ENCODE measurements at places on chromosomes 4 and X.

DNA sequence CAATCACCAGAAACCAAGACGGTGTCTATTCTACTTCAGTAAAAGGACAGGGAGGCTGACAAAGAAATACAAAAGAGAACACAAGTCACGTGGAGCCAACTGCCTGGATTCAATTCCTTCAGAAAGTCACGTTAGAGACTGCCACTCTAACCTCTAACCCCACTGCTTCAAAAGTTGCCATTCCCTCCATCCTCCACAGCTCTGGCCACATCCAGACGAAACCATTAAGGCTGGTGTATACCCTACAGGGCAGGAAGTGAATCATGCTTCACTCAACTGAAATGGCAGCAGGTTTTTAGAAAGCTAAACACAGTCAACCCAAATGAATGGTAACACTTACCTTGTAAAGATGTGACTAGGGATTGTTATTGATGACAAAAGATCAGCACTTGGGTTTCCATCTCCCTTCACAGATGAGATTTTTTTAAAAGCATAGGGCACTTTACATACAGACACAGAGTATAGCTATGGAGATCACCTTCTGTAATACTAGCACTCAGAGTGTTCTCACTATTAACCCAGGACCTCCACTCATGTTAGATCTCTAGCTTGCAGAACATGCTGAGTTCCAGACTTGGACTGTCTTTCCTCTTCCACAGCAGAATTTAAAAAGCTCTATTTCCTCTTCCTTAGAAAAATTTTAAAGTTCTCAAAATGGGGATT is 37.4 kb downstream of the MAML3 start:
- no peak for DNase-seq

GRCh38 chrX:11406109-11406765 is 113.0 kb downstream of the AMELX start:
- no peak for DNase-seq

DNA sequence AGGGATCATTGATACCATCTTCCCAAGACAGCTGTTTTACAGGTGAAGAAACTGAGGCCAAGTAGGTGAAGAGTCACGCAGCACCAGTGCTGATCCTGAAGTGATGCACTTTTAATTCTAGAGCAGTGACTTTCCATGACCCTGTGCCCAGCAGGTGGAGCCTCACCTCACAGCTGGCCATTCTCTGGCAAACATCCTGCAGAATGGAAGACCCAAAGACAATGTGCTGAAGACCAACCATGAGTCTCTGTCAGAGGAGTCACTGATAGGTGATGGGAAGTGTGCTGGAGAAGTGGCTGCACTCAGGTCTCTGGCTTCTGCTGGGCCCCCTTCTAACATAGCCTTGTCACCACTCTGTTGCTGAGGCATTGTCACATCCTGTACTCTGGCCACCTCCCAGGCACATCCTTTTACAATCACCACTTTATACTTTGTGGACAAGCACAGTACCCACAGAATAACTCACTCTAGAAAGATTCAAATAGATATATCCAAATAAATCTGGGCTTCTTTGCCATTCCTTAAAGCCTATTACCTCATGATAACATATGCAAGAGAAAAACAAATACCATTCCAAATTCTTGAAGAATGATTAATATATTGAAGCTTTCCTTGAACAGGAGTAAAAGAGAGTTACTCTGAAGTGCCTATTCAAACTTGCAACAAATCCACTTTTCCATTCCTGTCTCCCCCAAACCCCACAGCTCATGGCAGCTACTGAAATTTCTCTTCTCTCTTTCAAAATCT is 64.1 kb upstream of the SCOC start:
- no peak for DNase-seq

GRCh38 chrX:86507331-86507730 is 359.1 kb downstream of the DACH2 start:
- DNase-seq: no peak

DNA sequence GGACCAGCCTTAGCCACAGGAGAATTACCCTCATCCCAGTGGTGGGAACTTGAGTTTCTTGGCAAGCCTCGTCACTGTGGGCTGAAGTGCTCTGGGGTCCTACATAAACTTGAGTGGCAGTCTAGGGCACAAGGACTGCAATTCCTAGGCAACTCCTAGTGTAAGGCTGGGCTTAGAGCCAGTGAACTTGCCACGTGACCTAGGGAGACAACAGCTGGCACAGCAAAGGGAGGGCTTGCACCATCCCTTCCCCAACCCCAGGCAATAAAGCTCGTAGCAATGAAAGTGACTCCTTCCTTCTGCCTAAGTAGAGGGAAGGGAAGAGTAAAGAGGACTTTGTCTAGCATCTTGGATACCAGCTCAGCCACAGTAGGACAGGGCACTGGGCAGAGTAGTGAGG is 81.8 kb downstream of the TEX11 start:
- no peak for DNase-seq

GRCh38 chr4:33063241-33063640 is 2343.1 kb downstream of the PCDH7 start:
- DNase-seq: no peak

DNA sequence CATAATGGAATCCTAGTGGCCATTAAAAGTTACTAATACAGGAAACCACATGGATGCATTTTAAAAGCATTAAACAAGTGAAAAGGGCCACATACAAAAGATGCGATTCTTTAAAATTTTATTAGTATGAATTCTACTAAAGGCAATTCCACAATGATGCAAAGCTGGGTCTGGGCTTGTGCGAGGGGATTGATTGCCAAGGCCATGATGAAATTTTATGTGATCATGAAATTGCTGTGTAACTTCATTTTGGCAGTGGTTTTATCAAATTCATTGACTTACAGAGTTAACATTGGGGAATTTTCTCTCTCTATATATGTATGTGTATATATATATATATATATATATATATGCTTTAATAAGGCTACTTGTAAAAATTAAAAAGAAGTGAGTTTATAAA is 1142.5 kb upstream of the IGFBP7 start:
- no peak for DNase-seq

DNA sequence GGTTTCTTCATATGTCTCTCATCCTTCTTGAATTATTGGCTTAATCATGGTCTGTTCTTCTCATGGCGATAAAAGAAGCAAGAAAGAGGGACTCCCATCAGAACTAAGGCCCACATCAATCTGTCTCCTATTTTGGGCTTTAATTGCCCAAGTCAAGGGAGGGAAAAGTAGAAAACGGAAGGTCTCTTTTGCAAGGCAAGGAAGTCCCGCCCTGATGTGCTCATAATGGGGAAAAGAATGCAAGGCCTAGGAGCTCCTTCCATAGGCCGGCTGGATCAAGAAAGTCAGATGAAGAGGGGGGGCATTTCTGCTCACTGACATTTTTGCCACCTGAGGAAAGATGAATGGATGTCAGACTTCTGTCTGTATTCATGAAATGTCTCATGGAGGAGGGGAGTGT is 127.7 kb upstream of the RPS6KA3 start:
- DNase-seq: no peak

DNA sequence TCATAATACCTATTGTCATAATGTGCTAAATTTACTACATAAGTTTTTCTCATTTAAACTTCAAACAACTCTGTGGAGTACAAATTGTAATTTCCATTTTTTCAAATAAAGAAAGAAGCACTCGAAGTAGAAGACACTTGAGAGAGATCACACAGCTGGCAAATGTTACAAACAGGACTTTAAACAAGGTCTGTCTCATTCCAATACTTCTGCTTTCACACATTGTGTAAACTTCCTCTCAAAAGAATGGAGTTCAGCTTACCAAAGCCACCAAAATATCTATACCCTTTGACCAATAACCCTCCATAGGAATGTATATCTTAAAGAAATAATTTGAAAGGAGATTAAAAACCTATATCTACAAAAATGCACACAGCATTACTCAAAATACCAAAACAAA is 88.3 kb downstream of the OPHN1 start:
- DNase-seq: no peak

DNA sequence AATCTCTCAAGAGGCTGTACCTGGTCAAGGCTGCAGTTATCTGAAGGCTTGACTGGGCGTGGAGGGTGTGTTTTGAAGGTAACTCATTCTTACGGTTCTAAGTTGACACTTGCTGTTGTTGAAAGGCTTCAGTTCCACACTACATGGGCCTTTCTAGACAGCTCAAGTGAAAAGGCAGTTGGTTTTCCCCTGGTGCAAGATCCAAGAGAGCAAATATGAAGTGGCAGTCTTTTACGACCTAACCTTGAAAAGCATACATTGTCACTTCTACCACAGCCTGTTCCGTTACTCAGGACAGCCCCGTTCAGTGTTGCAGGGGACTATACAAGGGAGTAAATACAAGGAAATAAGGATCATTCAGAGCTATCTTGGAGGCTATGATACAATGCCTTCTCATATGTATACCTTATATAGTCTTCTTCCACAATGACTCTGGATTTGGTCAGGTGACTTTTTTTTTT is 46.2 kb downstream of the PDS5A start:
- DNase-seq: peak; percentile 23

GRCh38 chrX:11311706-11312105 is 18.5 kb downstream of the AMELX start:
- DNase-seq: no peak

GRCh38 chr4:129747756-129748155 is 651.8 kb downstream of the C4orf33 start:
- DNase-seq: no peak

- DNase-seq: peak; percentile 71
Observed at GRCh38 chrX:150692831-150693724, at the start of gene MTMR1. MTMR1 (plus strand) TSS chrX:150693396; CDS start chrX:150693531, 135 bp downstream.

DNA sequence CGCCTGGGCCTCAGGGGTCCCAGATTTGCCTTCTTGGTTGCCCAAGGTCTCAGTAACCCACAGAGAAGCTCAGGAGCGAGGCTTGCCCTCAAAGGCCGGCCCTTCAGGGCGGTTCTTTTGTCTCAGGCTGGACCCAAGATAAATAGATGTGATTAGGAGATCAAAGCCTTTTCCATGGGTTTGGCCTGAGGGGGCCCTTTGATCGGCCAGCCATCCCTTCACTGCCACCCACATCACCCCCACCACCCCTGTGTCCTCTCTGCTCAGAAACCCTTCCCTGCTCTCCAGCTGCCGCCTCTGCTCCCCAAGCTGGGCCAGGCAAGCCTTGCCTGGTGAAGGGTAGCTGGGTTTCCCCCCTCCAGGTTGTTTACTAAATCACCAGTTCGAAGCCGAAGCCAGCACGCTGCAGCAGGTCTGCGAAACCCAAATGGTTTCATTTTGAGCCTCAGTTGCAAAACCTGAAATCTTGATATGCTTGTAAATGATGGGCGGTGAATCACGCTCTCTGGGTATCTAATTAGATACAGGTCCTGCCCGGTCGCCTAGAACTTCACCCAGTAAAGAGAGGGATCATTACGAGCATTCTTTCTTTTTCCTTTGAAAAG is 202.6 kb upstream of the BCOR start:
- no peak for DNase-seq

DNA sequence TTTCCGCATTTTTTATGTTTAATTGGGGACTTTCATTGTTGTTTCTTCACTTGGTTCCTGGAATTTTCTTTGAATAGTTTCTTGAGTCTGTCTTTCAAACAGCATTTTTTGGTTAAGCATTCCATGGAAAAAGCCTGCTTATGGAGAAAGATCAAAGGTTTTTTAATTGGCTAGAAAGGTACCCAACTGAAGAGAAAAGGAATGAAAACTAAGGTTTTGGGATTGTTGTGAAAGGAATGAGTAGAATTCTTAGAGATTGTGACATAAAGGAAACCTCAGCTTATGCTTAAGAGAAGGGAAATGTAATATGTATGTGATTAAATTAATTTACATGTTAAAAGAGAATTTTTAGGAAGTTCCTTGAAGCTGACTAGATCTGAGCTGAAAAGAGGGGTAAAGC is 82.8 kb downstream of the CCKAR start:
- no peak for DNase-seq

DNA sequence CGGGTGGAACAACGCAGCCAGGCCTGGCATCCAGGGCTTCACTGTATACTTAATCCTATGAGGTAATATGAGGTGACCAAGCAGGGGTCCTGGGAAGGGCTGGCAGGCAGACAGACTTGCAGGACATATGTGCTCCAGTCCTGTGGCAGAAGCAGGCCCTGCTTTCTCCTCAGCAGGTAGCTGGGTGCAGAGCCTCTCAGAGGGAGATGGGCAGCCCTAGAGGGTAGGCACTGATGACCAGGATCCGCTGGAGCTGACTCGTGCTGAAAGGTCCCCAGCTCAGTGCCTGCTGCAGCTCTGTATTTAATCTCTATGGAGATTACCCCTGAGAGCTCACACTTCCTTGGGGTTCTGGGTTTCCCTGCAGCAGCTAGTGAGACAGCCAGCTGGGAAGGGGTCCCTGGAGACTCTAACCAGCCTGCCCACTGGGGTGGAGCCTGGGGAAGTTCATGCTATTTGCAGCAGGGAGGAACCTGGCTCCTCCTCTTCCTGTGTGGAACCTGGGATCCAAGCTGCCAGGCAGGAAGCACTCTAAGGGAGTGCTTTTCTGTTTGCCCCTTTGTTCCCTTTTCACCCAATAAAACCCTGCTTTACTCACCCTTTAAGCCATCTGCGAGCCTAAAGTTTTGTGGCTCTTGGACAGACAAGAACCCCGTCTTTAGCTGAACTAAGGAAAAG is 339.2 kb downstream of the DCAF12L2 start:
- DNase-seq: no peak

GRCh38 chr4:168648494-168648893 is 151.6 kb downstream of the PALLD start:
- no peak for DNase-seq

DNA sequence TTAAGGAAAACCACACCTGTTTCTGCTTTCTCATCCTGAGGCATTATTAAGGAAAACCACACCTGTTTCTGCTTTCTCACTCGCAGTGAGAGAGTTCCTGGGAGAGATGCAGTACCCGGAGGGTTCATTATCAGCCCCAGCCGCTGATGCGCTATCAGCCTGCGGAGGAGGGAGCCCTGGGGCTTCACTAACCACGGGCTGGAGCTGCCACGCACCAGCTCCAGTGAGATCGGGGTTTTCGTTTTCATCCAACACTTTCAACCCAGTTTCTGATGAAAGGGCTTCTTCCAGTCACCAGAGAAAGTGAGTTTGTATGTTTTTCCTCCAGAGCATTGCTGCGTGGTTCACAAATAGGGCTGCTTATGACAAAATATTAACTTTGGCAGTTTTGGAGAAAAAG is 93.2 kb upstream of the PRKX start:
- no peak for DNase-seq

DNA sequence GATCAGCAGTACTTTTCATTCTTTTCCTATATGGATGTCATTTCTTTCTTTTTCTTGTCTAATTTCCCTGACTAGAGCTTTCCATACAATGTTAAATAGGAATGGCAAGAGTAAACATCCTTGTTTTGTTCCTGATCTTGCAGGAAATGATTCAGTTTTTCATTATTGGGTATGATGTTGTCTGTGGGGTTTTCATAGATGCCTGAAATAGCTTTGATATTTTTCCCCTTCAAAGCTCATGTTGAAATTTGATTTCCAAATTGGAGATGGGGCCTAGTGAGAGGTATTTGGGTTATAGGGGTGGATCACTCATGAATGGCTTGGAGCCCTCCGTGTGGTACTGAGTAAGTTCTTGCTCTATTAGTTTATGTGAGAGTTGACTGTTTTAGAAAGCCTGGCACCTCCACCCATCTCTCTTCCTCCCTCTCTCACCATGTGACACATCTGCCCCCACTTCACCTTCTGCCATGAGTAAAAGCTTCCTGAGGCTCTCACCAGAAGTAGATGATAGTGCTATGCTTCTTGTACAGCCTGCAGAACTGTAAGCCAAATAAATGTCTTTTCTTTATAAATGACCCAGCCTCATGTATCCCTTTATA is 22.3 kb upstream of the VSIG1 start:
- DNase-seq: no peak

All from CD8-positive, alpha-beta memory T cell (primary cell).